ENCODE measurements at places on chromosomes 2 and 18.

DNA sequence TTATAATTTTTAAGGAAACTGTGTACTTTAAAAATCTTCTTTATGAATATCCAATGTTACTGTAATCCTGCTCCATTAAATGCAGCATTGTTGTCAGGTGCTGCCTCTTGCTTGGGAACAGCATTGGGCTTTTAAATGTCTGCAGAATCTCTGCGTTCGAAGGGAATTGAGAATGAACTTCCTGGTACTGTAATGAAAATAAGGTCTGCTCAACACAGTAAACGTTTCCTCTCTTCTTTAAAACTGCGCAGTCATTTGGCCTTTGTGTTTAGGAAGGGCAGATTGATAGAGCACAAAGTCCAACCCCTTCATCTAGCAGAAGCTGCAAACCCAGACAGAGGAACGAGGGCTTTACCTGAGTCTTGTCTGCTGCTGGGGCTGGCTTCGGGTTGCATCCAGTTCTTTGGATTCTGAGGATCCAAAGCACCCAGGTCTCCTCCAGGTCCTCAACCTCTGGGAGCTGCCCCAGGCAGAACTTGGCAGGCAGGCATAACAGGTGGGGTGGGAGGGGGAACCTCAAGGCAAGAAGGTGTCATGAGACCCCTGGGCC, 104.5 kb downstream of the UGGT1 start:
- DNase-seq: no peak

DNA sequence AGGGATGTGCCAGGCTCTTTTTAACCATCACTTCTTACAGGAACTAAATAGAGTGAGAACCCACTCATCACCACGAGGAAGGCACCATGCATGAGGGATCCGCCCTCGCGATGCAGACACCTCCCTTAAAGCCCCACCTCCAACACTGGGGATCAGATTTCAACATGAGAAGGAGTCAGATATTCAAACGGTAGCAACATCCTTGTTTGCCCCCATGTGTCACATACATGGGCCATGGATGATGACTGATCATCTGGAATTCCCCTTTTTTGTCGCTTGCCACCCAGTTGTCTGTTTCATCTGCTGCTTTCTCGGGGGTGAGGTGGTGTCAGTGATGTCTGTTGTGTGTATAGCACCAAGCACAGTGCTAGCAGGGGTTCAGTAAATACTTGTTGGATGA, 57.9 kb downstream of the NCK2 start:
- DNase-seq: peak; percentile 72

GRCh38 chr2:177464549-177464948, 72.0 kb downstream of the AGPS start:
- no peak for DNase-seq

- no peak for DNase-seq
These were observed 21.6 kb upstream of the CREG2 start for GRCh38 chr2:101408925-101409324.

- no peak for DNase-seq
These were observed 343.2 kb downstream of the EIPR1 start for GRCh38 chr2:3034396-3034795.

GRCh38 chr2:189096769-189097447, 82.7 kb downstream of the COL5A2 start:
- no peak for DNase-seq
